ENCODE measurements at places on chromosomes 16 and 17.

DNA sequence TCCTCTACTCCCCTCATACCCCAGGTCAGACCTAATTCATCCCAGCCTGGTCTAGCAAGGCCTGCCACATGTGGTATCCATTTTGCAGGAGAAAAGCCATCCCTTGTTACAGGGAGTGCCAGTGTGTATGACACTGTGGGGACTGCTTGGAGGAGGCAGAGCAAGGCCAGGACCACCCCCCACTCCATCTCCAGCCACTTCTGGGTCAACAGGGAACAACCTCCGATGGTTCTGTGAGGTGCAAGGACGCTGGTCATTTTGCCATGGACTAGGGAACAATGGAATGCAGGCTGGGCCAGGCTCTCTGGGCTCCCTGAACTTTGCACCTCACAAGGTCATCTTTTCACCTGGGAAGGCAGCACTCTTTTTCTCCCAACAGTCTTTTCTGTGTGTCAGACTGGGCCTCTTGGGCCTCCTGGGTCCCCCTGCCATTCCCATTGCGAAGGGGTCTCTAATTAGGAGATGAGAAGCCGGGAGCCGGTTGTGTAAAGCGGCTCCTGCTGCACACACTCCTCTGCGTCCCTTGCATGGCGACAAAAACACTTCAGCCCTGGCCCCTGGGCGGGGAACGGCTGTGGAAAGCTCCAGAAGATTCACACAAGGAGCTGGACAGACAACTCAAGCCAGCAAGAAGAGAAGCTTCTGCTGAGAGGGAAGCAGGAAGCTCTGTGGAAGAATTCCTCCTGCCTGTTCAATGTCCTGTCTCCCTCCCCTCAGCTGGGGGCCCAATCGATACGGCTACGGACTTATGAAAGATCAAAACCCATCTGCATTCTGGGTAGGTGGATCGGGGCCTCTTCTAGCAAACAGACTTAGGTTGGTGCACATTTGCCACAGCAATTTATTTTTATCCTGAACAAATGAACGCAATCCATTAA, 38.5 kb upstream of the MTSS2 start:
- DNase-seq, result no peak

DNA sequence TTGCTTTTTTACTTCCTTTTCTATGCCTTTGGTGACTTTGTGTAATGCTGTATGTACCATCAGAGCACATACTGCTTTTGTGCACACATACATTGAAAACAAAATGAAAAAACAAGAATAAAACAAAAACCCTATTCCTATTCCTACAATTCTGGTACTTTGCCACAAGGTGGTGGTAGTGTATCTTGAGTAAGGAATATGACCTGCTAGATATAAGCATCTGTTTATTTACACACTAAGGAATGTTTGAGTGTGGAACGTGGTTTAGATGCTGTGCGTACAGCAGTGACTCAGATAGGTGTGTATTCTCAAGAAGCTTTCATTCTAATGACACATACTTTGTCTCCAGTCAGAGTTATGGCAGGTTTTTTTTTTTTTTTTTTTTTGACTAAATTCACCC, 606.2 kb downstream of the WWOX start:
- DNase-seq, result peak; percentile 27

GRCh38 chr17:2025622-2026309, 632 bp upstream of the RTN4RL1 start:
- no peak for DNase-seq

GRCh38 chr16:3195975-3196374, 8.0 kb downstream of the OR1F1 start:
- no peak for DNase-seq

GRCh38 chr17:8185582-8186445, 4.2 kb downstream of the BORCS6 start:
- peak; percentile 92 for DNase-seq

DNA sequence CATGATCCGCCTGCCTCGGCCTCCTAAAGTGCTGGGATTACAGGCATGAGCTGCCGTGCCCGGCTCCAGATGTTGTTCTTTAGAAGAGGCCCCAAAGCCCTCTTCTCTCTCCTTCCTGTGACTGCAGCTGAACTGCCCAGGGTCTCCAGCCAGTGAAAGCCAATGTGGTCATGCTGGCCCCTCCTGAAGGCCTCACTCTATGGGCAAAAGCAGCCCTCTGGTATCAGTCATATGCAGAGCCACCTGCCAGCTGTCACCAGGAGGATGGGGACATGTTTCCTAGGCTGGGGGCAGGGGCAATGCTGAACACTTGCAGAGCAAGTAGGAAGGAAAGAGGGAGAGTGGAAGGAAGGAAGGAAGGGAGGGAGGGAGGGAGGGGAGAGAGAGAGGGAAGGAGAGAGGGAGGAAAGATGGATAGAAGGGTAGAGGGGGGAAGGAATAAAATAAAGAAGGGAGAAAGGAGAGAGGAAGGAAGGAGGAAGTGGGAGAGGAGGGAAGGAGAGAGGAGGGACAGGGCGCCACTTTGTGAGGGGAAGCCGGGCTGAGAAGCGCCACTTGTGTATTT, 36.0 kb downstream of the SOCS3 start:
- DNase-seq, result no peak

GRCh38 chr16:49019831-49020230, 261.8 kb downstream of the CBLN1 start:
- DNase-seq, result no peak

GRCh38 chr16:53282975-53283946, 151.0 kb upstream of the RBL2 start:
- DNase-seq, result no peak

GRCh38 chr16:10333321-10334032, 52.4 kb upstream of the ATF7IP2 start:
- no peak for DNase-seq

GRCh38 chr17:72122765-72123529, 2.1 kb downstream of the SOX9 start:
- no peak for DNase-seq

DNA sequence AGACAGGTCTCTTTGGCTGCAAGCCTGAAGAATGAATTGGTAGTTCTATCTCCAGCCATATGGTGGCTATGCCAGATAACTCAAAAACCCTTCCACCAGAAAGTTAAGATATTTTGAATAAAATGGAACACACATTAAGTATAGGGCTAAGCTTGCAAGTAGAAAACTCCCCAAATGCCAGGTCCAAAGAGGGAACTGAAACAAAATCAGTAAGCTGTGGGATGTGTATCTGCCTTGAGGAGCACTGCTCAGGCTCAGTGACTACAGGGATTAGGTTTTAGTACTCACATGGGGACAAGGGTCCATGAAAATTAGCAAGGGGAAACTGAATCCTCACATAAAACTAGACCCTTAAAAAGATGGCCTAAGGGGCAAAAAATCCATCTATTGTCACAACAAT, 115.7 kb upstream of the PMFBP1 start:
- DNase-seq, result no peak

DNA sequence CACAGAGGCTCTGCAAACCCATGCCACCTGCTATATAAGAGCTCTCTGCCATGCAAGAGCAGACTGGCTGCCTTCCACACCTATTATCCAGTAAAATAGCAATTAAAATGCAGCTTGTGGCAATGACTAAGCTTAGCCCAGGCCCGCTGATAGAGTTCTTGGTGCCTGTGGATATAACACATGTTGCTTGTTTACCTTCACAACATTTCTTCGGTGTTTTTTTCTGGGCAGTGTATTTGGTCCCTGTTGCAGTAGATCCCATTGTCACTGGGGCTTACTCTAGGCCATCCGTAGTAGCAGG, 63.5 kb downstream of the SPECC1 start:
- no peak for DNase-seq

DNA sequence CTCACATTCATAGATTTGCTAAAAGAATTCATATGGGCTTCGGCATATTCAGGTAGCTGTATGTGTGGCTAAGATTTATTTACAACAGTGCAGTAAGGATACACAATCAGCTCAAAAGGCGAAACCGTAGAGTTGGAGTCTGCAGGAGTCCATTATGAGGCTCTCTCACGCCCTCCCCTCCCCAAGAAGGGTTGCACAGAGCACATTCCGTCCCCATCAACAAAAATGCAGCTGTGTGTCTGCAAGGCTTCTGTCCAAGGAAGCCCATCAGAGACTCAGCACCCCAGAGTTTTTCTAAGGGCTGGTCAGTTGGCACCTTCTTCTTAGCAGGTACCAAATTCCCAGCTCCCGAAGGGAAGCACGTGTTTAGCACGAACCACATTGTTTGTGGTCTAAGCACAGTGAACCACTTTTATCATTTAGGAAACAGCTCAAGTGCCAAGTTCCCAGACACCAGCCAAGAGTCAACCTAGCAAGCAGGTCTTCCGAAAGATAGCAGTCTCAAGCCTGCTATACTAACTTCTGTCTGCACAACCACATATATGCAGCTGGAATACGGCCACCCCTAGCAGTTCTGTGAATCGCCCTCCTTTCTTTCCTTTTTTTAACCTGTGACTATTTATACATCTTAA, 28.5 kb upstream of the MEAK7 start:
- DNase-seq, result no peak
